ENCODE measurements at places on chromosomes 7 and 10. TPM values are rescaled to one million over a fixed set of nuclear protein-coding genes. Genes with fewer than 3 reads are reported as not detected.
A peak's percentile ranks its signal among the peaks of the same experiment; 100 is the strongest.

DNA sequence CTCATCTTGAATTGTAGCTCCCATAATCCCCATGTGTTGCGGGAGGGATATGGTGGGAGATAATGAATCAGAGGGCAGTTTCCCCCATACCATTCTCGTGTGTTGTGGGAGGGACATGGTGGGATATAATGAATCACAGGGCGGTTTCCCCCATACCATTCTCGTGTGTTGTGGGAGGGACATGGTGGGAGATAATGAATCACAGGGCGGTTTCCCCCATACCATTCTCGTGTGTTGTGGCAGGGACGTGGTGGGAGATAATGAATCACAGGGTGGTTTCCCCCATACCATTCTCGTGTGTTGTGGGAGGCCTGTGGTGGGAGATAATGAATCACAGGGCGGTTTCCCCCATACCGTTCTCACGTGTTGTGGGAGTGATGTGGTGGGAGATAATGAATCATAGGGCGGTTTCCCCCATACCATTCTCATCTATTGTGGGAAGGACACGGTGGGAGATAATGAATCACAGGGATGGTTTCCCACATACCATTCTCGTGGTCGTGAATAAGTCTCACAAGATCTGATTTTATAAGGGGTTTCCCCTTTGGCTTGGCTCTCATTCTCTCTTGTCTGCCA lies 271.0 kb downstream of the MAD1L1 start:
- no peak for DNase-seq

GRCh38 chr7:64832136-64832535 lies 37.9 kb downstream of the ZNF138 start:
- DNase-seq, result no peak

GRCh38 chr10:31888442-31888841 lies 40.2 kb downstream of the ARHGAP12 start:
- DNase-seq, result no peak

DNA sequence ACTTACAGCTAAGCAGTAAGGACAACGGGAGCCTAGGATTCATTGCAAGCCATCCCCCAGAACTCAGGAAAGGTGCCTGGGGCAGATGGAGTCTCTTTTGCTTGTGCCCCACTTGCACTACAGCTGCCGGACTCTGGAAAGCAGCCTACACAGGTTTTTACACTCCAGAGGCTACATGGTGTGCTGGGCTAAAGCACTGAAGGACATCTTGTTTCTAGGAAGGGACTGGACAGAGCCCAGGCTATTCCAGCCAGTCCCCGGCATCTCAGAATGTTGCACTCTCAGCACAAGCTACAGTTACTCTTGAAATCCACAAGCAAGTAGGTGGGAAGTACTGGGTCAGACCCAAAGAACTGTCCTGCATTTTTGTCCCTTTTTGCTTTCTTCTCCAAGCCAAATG lies 333.1 kb downstream of the TNS3 start:
- no peak for DNase-seq

- DNase-seq, result no peak
These were observed 447.8 kb upstream of the IGFBP3 start for GRCh38 chr7:46368871-46369270.

Gene SPAM1
- not detected for total RNA-seq

DNA sequence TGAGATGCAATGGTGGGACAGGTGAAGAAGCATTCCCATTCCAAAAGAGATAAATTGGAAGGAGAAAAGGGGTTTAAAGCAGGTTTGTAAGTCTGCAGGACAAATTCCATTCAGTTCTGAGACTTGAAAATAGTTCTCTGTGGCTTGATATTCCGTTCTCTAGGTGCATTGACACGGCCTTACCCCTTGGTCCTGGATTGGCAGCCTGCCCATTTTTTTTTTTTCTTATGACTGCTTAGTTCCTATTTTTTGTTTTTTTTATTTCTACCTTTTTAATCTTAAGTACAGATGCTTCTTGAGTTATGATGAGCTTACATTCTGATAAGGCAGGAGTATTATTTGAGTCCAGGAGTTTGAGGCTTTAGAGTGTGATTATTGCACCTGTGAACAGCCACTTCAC lies 70.6 kb downstream of the MLLT10 start:
- no peak for DNase-seq

DNA sequence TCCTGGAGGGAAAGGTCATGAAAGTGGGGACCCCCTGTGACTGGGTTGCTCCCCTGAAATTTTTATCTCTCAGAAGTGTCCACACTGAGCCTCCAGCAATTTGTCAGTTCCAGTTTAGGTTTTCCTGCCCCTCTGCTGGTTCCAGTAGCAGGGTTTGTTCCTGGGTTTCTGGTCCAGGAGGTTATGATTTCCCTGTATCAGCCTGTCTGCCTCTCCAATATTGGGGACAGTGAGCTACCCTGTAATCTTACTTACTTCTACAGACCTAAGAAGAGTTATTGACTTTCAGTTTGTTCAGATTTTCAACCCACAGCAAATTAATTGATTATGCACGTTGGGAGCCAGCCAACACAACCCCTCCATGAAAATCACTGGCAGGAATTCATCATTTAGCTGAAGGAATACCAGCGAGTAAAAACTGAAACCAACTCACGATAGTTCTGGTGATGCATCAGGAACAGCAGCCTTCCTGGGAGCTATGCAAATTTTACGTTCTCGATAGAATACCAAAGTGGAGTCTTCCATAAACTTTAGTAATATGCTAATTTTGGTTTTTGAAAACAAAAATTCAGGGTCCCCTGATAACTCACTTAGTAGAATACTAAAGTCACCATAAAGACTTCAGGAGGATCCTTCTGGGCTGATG lies 31.3 kb upstream of the IL15RA start:
- DNase-seq, result no peak

GRCh38 chr10:63547628-63548360 lies 26.6 kb downstream of the REEP3 start:
- no peak for DNase-seq

GRCh38 chr7:47973739-47974138 lies 5.7 kb downstream of the HUS1 start:
- DNase-seq, result no peak

DNA sequence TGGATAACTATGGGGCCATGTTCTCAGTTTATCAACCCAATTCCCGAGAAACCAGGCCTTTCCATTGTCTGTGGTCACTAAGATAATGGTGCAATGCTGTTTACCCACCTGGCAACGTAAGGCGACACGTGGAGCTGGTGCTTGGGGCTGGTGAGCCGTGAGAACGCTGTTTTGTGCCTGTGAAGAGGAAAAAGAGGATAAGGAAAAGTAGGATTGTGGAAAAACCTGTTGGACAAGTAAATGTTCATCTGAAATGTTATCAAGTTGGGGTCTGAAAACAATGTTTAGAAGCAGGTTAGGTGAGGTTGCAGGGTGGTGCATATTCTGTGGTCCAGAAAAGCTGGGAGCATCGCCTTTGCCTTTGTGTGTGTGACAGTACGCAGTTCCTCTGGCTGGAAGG lies 88.5 kb downstream of the PPP1R17 start:
- DNase-seq, result no peak

- DNase-seq, result no peak
These were observed 228.4 kb downstream of the TRIL start for GRCh38 chr7:28729727-28730126.

GRCh38 chr7:43244232-43244631 lies 131.8 kb downstream of the HECW1 start:
- DNase-seq, result no peak

DNA sequence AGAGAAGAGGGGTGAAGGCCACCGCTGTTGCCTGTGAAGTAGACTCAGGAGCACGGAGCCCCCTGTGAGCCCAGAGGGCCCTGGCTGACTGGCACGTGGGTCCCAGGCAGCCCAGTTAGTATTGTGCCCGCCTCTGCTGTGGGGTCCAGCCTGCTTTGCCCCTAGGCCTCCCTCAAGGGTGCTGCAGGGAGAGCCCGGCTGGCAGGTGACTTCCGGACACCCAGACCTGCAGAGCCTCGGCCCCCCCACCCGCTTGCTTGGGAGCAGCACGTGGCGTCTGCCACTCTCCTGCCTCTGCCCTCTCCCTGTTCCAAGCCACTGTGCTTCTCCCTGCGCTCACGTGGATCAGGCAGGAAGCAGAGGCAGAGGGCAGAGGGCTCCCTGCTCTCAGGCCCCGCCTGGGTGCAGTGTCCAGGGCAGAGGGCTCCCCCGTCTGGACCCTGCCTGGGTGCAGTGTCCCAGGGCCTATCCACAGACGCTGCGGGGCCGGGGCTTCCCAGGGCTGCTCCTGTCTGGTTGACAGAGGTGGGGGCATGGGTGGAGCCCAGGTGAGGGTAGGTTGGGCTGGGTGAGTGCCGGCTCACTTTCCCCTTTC lies 88.4 kb downstream of the DNAJB6 start:
- peak; percentile 22 for DNase-seq
